Vagina (tissue), 2 donors: ENCODE measurements at places on chromosomes 12 and 14. TPM values are rescaled to one million over a fixed set of nuclear protein-coding genes. Genes with fewer than 3 reads are reported as not detected.

Gene C12orf50
- not detected for total RNA-seq

Gene TMEM106C
- total RNA-seq, result 25.3 TPM

Gene DNAL1
- 4.7 TPM for total RNA-seq

Gene KRT3
- not detected for total RNA-seq

Gene KIF26A
- 2.7 TPM for total RNA-seq

Gene SOS2
- total RNA-seq, result 23.8 TPM

Gene ACVRL1
- total RNA-seq, result 115 TPM

DNA sequence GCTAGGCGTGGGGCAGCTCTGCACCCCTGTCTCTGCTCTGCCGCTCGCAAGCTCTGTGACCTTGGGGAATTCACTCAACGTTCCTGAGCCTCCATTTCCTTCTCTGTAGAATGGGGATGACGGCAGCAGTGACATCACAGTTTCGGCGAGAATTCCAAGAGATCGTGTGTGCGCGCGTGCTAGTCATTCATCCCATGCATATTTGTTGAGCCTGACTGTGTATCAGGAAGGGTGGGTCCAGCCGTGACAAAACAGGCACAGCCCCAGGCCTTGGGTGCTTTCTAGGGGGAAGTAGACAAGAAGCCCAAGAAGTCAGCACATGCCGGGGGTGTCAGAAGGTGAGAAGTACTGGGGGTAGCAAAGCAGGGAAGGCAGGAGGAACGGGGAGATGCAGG is 145.6 kb upstream of the NCOR2 start:
- no peak for DNase-seq

- no peak for DNase-seq
Observed at GRCh38 chr14:34935488-34935887, 47.3 kb upstream of the SRP54 start.

GRCh38 chr14:36529062-36529461 is 9.0 kb upstream of the NKX2-1 start:
- DNase-seq, result no peak

DNA sequence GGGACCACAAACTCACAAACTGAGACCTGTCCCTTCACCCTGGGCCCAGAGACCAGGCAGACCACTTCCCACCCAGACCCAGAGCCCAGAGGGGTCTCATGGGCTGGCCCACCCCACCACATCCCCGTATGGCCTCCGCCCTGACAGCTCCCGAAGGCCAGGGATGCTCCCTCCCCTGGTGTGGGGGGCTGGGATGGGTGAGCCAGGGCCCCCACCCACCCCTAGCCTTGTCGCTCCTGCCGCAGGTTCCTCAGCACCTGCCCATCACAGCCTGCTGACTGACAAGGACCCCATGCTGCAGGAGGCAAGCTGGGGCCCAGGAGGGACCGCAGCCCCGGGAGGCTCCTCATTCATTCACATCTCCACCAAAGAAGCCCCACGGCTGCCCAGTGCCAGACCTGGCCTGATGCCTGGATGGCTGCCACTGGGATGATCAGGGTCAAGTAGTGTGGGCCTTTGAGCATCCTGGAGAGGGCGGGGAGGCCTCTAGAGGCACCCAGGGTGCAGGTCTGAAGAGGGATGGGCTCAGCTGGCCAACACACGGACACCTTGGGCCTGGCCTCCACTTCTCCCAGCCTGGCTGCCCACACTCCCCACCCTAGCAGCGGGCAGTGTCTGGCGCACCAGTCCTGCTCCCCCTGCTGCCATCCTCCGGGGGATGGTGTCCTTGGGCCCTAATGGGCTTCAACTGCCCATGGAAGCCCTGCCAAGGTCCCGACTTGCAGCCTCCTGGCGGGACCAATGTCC is 24.7 kb upstream of the GPR132 start:
- no peak for DNase-seq

- no peak for DNase-seq
Observed at GRCh38 chr14:91116913-91117588, 3.2 kb downstream of the DGLUCY start.

DNA sequence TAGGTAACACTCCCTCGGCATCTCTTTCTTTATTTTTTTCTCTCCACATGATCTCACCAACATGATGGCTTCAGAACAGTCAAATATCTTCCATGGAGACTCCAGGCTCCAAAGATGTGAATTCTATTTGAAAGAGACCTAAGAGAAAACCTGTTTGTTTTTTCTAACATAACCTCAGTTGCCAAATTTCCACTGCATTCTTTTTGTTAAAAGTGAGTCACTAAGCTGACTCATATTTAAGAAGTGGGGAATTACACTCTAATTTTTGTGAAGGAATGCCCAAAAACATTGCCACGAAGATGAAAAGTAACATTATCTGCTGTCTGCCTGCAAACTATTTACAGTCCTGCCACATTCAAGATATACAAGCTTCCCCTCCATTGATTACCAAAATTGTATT is 1337.6 kb downstream of the LRFN5 start:
- DNase-seq, result no peak

- no peak for DNase-seq
Observed at GRCh38 chr14:85530626-85531025, 682 bp downstream of the FLRT2 start.

DNA sequence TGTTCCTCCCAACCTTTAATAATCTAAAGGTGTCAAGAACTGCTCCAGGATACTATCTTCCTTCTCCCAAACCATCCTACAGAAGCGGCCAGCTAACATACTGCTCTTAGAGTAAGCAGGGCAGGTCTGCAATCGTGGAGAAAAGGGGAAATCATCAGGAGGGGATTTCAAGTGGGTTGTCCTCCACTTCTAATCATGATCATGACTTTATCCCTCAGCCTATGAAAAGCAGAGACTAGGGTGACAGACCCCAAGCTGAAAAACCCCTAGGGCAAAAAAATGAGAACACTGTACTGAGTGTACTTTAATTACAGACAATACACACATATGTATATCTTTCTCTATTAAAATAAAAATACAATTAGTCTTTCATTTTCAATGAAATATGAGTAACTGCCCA is 13.9 kb downstream of the DUSP16 start:
- no peak for DNase-seq

DNA sequence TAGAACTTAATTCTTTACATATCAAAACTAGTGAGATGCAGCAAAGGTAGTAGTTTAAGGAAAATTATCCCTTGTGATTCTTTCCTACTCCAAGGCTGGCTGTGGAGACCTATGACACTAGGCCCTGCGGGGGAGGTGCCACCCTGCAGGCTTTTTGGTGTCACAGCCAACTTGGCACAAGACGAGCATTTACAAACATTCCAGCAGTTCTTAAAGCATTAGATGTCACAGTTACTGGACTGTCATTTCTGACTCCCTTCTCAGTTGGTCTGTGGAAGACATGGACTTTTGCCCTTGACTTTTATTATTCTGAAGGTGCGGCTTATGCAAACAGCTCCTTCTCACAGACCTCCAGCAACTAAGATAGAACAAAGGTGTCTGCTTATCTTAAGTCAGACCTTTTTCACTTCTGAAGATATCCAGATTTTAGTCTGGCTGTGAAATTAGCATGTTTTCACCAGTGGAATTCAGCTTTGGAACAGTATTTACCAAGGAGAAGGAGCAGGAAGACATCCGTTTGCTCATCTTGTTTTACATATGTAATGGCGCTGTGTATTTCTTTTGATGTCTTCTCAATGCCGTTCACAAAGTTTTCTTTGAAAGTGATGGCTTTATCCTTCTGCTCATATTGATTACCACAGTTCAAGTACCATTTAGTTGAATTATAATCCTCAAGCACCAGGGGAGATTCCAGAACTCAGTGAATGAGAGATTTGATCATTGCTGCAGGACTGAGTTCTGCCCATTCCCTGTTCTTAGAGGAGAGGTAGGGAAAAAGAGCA is 17.9 kb downstream of the SRGAP1 start:
- DNase-seq, result no peak

GRCh38 chr14:88005978-88006851 is 1.3 kb downstream of the GPR65 start:
- DNase-seq, result no peak

DNA sequence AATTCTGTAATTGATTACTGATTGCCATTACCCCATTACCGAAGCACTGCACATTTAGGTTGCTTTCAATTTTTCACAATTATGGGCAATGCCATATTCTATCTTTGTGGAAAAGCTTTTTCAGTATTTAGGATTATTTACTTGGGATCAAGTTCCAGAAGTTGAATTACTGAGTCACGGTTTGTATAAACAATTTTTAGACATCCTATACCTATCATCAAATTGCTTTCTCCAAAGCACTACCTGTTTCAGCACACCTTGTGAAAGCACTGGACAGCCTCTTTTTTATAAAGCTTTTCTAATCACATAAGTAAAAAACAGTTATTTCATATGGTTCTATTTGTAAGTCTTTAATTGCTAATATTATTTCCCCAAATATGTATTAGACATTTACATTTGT is 221.5 kb upstream of the CAND1 start:
- DNase-seq, result no peak

- peak; percentile 67 for DNase-seq
Observed at GRCh38 chr14:77067632-77068516, 30.2 kb upstream of the CIPC start.

DNA sequence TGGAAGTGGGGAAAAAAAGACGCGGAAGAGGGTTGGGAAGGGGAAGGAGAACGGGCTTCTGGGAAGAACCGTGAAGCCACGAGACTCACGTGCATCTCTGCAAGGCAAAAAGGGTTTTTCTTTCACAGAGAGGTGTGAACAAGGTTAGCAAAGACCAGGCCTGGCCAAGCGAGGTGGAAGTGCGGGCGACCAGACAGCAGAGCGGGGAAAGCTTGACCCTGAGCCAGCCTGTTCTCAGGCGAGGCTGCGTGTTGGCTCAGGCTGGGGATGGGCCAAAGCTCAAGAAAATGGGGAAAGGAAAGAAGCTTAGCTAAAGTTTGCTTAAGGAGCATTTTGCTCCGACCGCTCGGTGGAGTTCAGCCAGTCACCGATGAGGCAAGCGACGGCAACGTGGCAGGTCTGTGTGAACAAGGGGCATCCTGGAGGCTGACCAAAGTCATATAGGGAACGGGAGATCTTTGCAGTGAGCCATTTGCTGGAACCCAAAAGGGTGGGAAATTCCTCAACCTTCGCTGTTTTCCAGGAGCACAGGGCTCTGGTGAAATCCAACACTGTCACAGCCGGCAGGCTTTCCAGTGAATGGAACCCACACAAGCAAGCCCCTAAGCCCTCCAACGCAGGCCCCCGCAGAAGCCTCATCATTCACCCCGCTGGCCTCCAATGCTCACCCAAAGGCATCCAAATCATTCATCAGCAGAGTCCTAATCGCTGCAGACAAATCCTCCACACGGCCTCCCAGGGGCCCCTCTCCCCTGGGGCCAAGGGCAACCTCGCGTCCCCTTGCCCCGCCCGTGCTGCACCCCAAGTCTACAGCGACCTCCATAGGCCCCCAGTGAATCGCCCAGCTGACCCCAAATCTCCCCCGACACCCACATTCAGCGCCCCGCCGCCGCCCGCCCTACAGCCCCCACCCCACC is 754 bp downstream of the ZNF605 start:
- DNase-seq, result no peak

DNA sequence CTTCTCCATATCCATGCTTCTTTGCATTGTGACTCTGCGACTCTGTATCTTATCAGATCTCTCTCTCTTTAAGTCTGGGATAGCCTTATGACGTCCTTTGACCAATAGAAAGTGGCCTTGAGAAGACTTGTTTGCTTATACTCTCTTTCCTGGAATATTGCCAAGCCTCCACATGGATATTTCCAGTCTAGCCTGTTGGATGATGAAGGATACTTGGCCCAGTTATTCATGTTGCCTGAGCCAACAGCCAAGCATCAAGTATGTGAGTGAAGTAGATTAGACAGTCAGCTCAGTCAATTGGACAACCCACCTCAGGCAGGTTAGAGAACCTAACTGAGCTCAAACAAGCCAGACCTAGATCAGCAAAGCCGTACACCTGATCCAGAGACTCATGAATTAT is 864.2 kb upstream of the MGAT4C start:
- DNase-seq, result no peak

DNA sequence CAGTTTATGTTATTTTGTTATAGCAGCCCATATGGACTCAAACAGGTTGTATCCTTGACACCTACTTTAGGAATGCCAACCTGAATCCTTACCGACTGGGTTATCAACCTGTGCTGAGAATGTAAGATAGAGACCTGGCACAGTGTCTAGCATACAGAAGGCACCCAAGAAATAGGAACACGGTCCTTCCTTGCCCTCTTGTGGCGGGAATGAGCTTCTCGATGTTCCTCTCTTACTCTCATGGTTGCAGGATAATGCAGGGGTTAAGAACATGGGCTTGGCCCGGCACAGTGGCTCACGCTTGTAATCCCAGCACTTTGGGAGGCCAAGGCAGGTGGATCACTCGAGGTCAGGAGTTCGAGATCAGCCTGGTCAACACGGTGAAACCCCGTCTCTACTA is 6.5 kb downstream of the C12orf43 start:
- DNase-seq, result no peak

DNA sequence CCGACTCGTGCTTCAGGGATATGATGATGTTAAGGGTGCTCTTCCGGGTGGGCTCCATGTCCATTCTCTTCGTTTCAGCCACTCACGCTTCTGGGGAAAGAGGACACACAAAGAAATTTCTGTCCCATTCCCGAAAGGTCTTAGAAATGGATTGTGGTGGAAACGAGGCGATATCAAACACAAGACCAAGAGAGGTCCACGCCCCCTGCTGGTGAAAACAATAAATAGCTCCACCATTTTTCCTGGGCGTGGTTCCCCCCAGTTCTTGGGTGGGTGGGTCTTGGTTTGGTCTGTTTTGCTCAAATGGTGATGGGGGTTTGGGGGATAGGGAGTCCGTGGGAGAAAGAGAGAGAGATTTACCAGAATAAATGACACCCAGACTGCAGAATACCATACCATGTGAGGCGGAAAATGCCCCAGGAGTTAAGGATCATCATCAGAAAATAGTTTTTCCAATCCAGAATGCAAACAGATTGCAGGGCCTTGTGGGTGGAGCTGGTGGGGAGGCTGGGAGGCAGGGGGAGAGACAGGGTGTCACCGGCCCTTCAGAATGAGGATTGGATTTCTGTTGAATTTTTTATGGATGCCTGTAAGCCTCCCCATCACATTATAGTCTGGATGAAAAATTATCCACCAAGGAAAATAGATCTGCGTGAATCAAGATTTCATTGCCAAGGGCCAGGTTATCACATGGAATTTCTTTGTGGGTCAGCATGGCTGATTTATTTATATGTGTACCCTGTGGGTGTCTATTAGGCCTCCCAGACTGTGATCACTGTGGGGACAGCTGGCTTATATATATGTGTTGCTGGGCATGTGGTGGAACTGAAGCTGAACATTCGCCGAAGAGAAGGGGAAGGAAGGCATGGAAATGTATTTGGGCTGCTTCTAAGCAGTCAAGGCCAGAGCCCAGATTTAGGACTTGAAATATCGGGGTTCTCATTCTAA is 55.8 kb downstream of the SRRM4 start:
- DNase-seq, result no peak
